Stimulated activated CD4-positive, alpha-beta T cell treated with anti-CD3 and anti-CD28 coated beads, TNF-alpha, amount 100 ng/mL, for 1 hour (primary cell): ENCODE measurements at places on chromosomes 5 and 9.

GRCh38 chr5:149188383-149188782, 47.1 kb downstream of the ABLIM3 start:
- DNase-seq, result no peak

DNA sequence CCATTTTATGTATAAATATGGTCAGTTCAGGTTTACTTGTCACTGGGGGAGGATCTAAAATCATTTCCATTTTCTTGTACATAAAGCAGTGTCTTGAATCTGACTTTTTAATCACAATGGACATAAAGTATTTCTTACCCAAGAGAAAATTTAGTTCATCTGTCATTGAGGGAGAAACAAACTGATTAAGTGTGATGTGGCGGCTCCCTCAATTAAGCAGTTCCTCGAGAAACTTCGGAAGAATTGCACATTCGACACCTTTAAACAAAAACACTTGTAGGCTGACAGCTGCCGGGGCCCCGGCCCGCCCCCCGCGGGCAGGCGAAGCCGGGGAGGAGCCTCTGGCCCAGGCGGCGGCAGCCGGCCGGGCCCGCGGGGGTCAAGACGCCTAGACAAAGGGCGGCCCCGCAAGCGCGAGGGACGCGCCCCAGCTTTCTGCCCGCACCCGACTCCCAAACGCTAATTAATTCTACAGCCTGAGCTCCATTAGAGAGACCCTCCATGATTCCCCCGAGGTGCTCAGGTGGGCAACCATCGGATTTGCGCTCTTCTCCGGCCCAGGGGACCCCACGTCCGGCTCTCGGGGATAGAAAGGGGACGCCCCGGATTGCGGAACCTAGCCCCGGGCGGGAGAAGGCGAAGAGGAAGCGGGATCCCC, 750 bp downstream of the TRIM36 start:
- no peak for DNase-seq

DNA sequence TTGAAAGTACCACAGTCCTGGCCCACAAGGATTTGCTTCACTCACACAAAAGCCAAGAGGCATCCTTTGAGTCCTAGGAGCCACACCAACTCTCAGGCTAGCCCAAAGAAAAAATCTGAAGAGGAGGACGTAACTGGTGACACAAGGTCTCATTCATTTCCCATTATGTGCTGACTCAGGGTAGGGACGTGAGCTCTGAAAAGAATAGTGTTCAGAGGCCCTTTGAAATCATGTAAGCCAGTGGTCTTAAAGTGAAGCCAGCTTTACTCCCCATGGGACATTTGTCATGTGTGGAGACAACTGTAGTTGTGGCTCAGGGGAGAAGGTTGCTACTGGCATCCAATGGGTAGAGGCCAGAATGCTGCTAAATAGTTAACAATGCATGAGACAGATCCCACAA, 332.4 kb downstream of the KCTD16 start:
- DNase-seq, result no peak

GRCh38 chr9:27184556-27185351, 75.7 kb downstream of the TEK start:
- DNase-seq, result no peak

- no peak for DNase-seq
These were observed 67.9 kb upstream of the CHSY3 start for GRCh38 chr5:129836321-129836720.

- no peak for DNase-seq
These were observed 358.8 kb downstream of the ELAVL2 start for GRCh38 chr9:23467276-23467675.

DNA sequence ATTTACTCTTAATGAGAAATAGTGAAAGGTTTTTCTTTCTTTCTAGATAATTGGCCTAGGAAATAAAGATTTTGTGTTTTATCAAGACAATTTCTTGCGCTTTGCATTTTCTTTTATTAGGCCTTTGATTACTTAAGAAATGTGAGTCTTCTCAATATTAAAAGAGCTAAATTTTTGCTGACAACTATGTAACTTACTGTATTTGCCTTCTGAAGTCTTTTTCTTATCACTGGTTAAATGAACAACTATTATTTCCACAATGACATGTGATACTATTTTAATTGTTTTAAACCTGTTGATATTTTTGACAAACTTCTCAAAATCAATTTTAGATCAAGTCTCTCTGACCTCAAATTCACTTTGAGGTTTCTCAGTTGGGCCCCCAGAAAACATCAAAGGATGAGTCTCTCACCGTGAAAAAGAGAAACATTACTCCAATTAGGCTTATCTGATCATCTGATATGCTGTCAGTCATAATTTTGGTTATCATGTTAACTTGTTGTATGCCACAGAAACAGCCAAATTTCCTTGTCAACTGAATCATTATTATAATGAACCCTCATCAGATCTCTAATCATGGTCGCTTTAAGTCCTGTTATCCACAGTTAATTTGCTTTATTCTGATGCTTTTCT, 48.8 kb downstream of the RAPGEF1 start:
- DNase-seq, result no peak

DNA sequence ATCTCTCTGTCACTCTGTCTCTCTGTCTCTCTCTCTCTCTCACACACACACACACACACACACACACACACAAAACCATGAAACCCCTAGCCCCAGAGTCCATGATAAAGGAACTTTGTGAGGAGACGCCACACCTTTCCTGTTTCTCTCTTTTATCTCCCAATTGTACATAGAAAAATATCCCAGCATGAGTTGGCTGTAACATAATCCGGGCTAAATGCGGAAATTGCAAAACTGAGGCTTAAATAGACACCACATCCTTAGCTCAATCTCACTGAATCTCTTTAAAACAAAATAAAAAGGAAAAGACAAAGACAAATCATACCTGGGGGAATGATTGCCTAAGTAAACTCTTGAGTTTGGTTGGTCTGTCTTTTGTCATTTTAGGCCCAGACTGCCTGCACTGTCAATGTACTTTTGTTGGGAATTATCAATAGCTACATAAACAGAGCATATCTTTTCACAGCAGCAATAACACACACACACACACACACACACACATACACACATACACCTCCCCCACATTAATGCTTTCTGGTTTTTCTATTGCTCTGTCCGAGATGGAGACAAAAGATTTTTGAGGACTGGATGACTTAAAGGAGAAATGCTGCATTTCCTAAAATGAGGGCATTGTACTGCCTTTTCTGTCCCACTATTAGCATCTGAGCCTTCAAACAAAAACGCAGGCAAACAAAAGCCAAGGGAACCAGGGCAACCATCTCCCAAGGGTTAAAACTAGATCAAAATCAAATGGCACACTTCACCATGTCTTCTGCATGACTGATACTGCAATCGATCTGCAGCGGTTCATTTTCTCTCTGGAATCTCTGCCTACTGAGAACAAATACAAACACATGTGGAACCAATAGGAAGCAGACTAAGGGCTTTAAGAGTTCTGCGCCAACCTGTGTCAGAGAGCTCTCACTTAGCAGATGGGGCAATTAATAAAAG, 321.5 kb downstream of the NFIB start:
- DNase-seq, result no peak

GRCh38 chr5:112203229-112203628, 215.8 kb downstream of the EPB41L4A start:
- DNase-seq, result no peak

- DNase-seq, result no peak
These were observed 133.9 kb upstream of the ZNF618 start for GRCh38 chr9:113741886-113742854.

- no peak for DNase-seq
These were observed 333.1 kb downstream of the ASTN2 start for GRCh38 chr9:117081641-117082317.

DNA sequence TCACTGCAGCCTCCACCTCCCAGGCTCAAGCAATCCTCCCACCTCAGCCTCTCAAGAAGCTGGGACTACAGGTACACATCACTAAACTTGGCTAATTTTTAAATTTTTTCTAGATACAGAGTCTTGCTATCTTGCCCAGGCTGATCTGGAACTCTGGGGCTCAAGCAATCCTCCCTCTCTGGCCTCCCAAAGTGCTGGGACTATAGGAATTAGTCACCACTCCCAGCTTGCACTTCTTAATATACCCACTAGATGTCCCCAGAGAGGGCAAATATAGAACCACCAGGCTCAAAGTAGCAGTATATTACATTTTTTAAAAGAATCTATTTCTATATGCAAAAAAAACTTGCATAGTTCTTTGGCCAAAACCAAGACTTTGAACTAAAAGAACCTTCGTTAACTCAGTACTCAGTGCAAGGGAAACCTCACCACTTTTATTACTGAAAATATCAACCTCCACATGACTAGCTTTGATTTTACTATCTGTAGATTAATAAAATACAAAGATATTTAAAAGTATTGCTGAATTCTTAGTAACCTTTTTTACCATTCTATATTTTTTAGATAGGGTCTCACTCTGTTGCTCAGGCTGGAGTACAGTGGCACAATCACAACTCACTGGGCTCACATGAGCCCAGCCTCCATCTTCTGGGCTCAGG, 25.8 kb upstream of the HSD17B3 start:
- DNase-seq, result no peak

GRCh38 chr9:121581786-121582600, 69.4 kb upstream of the DAB2IP start:
- no peak for DNase-seq

- no peak for DNase-seq
These were observed 31.1 kb upstream of the GAS1 start for GRCh38 chr9:86978413-86978812.

- no peak for DNase-seq
These were observed 37.8 kb upstream of the SLC6A3 start for GRCh38 chr5:1483064-1483463.

DNA sequence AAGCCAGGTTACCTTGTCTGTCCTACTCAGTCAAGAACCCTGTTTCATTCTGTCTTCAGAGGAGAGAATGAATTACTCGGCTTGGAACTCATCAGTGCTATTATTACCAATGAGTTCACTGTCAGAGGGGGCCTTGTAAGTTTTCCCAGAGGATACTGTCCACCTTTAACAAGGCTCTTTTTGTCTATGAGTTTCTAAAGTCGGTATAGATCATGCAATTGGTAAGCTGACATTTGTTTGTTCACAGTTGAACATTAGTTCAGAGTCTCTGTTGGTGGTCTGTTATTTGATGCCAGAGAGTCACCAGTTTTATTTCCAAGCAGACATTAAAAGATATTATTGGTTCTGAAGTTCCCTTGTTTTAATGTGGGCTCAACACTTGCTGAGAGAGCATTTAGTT, 58.1 kb upstream of the DHFR start:
- no peak for DNase-seq

- DNase-seq, result no peak
These were observed 18.4 kb upstream of the DEPDC1B start for GRCh38 chr5:60718166-60718892.

DNA sequence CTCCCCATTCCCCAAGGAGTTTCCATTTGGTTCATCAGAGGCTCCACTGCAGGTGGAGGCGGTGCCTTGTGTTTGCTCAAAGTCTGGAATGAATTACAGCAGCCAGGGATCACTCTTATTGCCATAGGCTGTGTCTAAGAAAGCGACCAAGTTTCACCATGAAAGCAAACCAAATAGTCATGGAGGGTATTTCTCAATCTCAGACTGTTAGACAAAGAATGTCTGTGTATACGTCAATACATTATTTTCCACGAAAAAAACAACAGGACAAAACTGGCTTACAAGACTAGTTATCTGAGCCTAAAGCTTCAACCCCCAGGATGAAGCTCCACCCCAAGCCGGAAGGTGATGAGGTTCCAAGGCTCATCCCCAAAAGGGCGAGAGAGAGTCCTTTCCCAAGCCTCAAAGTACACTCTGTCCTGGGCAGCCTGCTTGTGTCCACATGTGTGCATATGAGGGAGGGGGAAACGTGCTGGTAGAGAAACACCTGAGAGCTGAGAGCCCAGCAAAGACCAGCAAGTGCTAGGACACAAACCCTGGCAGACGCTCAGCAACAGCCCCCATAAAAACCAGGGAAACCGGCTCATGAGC, 4.3 kb downstream of the B4GALT1 start:
- no peak for DNase-seq

DNA sequence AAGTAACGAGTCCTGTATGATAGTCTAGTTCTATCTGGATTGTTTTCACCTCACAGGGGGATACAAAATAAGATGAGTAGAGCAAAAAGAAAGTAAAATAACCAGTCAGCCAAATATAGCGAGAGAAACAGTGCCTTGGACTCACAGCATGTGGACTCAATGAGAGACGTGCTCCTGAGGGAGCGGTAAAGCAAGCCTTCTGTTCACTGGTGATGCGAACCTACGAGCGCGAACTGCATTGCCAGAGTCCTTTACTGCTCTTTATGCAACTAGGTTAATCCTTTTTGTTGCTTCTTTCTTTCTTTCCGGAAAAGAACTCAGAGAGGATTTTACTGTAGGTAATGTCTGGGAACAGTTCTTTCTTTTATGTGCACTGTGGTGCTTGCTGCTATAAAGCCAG, 132.7 kb downstream of the ANXA1 start:
- DNase-seq, result no peak

DNA sequence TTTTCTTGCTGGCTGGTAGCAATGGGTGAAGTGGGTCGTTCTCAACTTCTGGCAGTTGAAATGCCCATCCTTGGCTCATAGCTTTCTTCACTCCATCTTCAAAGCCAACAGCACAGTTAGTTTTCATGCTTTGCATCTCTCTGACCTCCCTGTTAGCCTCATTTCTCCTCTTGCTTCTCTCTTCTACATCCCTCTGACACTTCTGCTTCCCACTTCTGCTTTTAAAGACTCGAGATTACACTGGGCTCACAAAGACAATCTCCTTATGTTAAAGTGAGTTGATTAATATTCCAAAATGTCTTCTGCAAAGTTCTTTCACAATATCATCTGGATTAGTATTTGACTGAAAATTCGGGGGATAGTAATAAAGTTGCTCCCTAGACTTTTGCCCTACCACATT, 684.8 kb upstream of the CCNG1 start:
- no peak for DNase-seq

- DNase-seq, result no peak
These were observed 49.6 kb upstream of the LMX1B start for GRCh38 chr9:126564128-126564527.

DNA sequence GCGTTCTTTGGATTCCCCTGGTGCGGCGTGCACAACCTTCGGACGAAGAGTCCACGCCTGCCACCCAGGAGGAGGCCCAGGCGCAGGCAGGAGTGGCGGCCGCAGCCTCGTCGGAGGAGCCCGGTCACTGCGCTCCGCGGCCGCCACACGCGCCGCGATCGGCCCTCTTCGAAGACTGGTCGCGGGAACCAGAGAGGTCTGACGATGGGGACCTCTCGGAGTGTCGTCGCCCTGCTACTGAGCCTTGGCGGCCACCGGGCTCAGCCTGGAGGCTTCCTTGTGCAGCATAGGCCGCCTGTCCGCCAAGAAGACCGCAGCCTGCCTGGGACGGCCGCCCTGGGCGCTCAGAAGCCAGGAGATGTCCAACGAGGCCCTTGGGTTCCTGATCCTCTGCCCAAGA, 112.5 kb upstream of the SELENOP start:
- DNase-seq, result no peak

GRCh38 chr5:139417214-139417613, 13.3 kb upstream of the SPATA24 start:
- DNase-seq, result no peak

- no peak for DNase-seq
These were observed 222.8 kb downstream of the HSPA4 start for GRCh38 chr5:133274597-133274935.

- DNase-seq, result no peak
These were observed 135.3 kb upstream of the DPYSL3 start for GRCh38 chr5:147645197-147645596.

- no peak for DNase-seq
These were observed 98.4 kb downstream of the FNBP1 start for GRCh38 chr9:129944506-129945116.
